Stimulated activated CD8-positive, alpha-beta memory T cell treated with anti-CD3 and anti-CD28 coated beads, Interleukin-2, amount 100 ng/mL, for 1 hour (primary cell): ENCODE measurements at places on chromosomes 3 and 15.
A peak's percentile ranks its signal among the peaks of the same experiment; 100 is the strongest.

GRCh38 chr15:66919421-66919820 lies 146.0 kb upstream of the SMAD3 start:
- no peak for DNase-seq

DNA sequence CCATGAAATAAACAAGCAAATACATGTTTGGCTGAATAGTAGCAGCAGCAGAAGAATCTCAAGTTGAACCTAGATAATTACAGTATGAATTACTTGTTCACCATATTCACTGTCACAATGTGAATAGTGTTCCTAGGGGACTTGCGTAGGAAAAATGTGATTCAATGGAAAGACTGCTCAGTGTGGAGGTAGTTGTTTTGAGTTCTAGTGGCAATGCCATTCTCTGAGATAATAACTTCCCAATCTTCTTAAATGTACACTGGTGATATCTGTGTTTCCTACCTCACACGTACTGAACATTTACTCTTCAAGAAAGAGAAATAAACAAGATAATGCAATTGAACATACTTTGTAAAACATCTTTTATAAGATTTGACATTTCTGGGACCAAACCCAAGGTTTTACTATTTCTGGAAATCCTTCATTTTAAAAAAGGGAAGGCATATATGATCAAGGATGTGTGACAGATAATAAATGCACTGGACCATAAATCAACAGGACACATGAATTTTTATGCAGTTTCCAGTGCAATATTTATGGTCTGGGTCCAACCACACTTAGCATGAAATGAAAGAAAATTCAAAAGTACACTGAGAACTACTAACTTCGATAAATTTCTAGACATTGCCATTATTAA lies 598.3 kb upstream of the ZNF385D start:
- no peak for DNase-seq

- DNase-seq = no peak
Measured at GRCh38 chr3:127037971-127038446, 55.1 kb downstream of the PLXNA1 start.

- DNase-seq = no peak
Measured at GRCh38 chr15:70132139-70132538, 34.4 kb upstream of the TLE3 start.

DNA sequence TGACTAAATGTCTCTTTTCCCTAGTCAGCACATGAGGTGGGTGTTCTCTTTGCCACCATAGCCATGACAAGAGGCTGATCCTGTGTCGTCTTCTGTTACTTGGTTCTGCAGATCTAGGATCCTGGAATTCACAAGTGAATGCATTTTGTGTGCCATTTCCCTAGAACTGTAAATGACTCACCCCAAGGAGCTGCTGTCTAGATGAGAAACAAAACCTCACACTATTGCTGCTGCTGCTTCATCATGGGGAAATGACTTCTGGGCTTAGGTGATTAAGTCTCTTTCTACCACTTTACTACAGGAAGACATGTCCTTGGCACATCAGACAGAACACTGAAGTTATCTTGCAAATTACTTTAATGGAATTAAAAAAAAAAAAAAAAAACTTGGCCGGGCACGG lies 54.9 kb downstream of the SLCO3A1 start:
- DNase-seq = no peak

DNA sequence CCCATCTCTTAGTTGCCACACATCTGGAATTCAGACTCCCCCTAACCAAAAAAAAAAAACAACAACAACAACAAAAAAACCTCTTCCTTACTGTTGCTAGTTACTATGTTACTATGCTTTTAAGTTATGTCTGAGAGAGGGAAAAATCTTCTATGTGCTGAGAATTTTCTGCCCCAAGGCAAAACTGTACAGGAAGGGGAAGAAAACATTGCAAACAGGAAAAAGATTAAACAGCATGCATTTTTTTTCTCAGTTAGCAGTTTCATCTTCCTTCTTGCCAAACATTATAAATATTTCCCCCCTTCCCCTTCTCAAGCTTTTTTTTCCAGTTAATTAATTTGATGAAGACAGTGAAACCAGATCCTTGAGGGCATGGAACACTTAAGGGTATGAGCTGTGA lies 1.1 kb upstream of the CD200R1 start:
- DNase-seq = no peak

DNA sequence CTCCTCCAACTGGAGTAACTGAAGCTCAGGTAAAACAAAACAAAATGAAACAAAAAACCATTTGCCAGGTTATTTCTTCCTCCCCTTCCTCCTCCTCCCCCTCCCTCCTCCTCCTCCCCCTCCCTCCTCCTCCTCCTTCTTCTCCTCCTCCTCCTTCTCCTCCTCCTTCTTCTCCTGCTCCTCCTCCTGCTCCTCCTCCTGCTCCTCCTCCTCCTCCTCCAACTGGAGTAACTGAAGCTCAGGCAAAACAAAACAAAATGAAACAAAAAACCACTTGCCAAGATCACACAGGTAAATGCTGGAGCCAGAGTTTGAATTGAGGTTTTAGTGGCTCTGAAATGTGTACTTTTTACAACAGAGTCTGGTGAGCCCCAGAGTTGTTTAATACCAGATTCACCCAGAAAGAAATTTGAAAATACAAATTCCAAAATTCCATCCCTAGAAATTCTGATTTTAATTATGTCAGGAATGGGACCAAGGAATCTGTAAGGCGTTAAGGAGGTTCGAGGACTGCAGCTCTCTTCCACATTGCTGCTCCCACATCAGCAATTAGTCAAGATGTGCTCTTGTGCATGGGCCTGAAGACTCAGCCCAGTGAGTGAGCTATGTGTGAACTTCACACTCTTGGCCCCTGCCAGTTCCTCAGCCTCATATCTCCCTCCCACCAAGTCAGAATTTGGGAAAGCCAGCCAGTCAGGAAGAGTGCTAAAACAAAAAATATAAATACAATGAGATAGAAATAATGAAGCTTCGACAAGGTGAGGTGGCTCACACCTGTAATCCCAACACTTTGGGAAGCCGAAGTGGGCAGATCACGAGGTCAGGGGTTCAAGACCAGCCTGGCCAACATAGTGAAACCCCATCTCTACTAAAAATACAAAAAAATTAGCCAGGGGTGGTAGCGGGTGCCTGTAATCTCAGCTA lies 31.6 kb upstream of the ZNF770 start:
- DNase-seq = no peak

GRCh38 chr15:88635318-88635717 lies 3.5 kb upstream of the ISG20 start:
- no peak for DNase-seq

DNA sequence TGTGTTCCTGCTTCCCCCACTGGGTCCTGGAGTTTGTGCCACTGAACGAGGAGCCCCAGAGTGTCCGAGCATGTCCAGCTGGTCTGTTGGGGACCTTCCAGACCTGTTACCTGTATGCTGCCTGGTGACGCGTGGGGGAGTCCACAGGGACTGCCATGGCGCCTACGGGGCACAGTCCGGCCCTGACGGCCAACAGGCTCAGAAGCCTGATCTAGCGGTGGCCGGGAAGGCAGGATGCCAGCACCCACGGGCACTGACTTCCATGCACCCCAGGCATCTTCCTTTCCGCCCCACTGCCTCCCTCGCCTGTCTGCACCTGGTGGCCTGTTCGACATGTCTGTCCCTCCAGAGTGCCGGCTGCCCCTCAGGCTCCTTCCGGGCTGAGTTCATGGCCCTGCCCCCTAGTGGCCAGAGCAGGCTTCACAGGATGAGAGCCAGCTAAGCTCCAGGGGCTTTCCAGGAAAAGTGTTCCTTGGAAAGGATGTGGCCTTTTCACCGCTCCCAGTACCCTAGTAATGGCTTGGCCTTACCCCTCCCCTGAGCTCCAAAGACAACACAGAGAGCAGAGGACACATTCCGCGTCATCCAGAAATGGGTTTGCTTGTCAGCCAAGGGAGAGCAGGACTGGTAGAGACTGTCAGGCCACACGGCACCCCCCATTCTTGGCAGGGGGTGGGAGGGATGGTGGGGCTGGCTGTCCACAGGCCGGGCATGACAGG lies 35.7 kb downstream of the NGRN start:
- DNase-seq = peak; percentile 39
